ENCODE measurements at places on chromosomes 16 and 17. TPM values are rescaled to one million over a fixed set of nuclear protein-coding genes. Genes with fewer than 3 reads are reported as not detected.

RHBDL1 gene
- total RNA-seq = 1.4 TPM

TMEM114 gene
- total RNA-seq = not detected

PRSS33 gene
- total RNA-seq = not detected

IL17C gene
- not detected for total RNA-seq

Measured in A549 treated with RU486 at 1 μM for 4 hours (cell line).